ENCODE measurements at places on chromosomes 6 and 20.

- DNase-seq, result no peak
These were observed 12.5 kb downstream of the PLCB1 start for GRCh38 chr20:8144282-8145245.

- DNase-seq, result no peak
These were observed 9.4 kb upstream of the STXBP5 start for GRCh38 chr6:147194652-147195411.

DNA sequence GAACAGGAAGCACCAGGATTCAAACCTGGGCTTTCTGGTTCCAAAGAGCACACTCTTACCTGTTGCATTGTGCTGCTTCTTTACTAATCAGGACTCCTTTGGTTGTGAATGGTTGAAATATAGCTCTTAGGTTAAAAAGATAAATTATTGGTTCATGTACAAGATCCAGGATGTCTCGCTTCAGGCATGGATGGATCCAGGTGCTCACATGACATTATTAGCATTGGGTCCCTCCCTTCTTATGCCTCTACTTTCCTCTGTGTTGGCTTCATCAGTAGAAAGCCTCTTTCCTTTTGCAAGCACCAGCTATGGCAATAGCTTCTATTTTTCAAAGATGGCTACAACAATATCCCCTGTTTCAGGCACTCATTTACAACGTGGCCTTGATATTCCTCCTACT, 217.7 kb upstream of the SULF2 start:
- DNase-seq, result no peak

DNA sequence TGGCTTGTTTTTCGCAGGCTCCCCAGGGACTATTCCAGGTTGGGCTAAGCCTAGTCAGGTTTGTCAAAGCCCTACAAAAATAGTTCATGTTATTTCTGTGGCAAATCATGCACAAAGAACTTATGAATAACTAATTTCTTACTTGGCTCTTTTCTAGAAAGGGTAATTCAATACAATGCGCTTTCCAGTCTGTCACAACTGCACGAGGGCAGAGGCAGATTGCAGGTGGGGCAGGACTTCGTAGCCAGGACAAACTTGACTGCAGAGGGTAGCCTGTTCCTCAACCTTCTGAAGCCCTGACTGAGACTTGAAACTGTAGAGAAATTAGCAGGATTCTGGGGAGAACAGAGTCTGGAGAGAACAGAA, 253.5 kb downstream of the QKI start:
- DNase-seq, result no peak

- no peak for DNase-seq
These were observed 78.0 kb upstream of the ELOVL5 start for GRCh38 chr6:53426667-53427270.

GRCh38 chr6:111976139-111976538, 77.8 kb upstream of the CCN6 start:
- DNase-seq, result no peak

- no peak for DNase-seq
These were observed 394.7 kb upstream of the SULF2 start for GRCh38 chr20:48180024-48180423.

GRCh38 chr20:4060856-4061695, 45.7 kb upstream of the RNF24 start:
- DNase-seq, result no peak

DNA sequence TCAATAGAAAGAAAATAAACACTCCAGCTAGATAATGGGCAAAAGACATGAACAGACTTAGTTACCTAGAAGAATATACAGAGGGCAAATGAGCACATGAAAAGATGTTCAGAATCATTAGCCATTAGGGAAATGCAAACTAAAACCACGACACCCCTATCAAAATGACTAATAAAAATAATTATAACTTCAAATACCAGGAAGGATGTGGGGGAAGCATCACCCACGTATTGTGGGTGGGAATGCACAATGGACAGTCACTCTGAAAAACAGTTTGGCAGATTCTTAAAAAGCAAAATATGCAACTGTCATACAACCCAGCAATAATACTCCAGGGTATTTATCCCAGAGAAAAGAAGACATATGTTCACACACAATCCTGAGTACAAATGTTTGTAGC, 92.6 kb downstream of the DLL1 start:
- DNase-seq, result no peak

- no peak for DNase-seq
These were observed 340.5 kb upstream of the SYNCRIP start for GRCh38 chr6:85983032-85983659.

DNA sequence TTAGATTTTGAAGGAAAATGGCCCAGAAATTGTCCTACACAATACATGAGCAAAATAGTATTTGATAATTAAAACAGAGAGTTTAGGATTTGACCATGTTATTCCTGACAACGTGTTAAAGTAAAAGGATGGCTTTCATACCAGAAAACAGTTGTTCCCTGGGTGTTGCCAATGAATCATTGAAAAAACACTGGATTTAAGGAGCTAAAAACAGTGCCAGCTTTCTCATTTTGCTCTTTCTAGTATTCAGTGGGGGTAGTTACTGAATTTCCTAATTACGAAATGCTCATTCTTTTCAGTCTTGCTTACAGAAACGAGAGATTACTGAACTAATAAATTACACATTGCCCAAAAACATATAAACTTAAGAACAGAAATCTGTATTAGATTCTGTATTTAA, 26.6 kb upstream of the SNAP91 start:
- DNase-seq, result no peak

DNA sequence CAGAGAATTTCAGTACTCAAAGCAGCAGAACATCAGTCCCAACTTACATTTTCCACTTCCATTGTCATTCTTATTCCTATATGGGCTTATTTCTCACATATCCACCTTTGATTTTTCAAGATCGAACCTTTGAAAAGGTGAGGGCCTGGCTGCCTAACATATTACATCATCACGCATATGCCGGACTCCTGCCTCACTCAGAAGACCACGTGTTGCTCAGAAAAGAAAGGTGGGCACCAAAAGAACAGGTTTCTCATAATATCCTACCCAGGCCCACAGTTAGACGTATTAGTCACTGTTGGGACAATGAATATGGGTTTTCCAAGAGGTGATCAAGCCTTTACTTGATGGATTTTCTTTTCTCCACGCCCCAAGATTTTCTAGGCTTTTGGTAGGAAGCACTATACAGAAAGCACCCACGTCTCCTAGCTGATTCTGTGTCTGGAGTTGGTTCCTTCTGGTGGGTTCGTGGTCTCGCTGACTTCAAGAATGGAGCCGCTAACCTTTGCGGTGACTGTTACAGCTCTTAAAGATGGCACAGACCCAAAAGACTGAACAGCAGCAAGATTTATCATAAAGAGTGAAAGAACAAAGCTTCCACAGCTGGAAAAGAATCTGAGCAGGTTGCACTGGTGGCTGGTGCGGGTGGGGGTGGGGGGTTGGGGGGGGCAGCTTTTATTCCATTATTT, 168.9 kb downstream of the ATXN1 start:
- DNase-seq, result no peak

DNA sequence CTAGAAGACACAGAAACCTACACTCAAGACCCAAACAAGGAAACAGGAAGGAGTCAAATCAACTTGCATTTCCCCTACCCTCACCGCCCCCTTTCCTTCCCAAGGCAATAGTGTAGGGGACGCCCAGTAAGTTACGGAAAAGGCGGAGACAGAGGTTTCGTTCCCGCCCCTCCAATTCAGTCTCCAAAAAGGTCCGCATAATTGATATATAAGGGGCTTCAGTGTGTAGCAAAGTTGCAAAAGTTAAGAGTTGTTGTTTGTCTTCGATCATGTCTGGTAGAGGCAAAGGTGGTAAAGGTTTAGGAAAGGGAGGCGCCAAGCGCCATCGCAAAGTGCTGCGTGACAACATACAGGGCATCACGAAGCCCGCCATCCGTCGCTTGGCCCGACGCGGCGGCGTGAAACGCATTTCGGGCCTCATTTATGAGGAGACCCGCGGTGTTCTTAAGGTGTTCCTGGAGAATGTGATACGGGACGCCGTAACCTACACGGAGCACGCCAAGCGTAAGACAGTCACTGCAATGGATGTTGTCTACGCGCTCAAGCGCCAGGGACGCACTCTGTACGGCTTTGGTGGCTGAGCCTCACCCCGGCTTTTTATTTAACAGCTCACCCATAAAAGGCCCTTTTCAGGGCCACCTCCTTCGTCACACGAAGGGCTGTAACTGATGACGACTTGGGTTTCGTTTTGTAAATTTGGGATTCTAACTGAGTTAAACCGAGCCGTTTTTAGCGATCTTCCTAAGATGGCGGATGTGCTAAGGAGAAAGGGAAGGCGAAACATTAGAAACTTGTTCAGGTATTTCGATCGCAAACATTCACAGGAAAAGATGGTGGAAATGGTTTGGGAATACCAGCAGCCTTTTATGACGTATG, 124.6 kb upstream of the BTN3A2 start:
- peak; percentile 82 for DNase-seq

DNA sequence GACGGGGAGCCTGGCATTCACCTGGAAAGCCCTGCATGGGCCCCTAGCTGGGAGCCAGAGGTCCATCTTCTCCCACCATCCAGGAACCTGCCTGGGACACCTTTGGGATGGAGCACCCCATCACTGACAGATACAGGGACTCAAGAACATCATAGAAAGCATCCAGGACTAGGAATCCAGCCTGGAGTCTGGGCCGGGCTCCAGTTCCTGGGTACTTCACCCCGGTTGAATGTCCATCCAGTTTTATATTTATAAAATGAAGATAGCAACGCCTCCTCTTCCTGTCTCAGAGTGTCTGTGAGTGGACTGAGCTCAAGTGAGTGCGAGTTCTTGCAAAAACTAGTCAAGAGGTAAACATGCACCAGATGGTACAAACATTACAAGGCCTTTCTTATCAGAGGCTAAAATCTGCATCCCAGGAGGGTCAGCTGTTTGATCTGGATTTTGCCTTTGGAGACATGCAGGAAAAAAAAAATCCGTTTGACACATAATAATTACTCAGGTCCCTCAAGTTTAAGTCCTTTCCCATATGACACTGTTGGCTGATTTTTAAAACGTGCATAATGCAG, 27.4 kb downstream of the ZC3H12D start:
- no peak for DNase-seq

GRCh38 chr20:24948939-24949679, at the start of gene CST7:
Gene CST7, plus strand, starts transcription at chr20:24949269. Its CDS starts 237 bp downstream, at chr20:24949506.
- no peak for DNase-seq

- no peak for DNase-seq
These were observed 74.4 kb downstream of the DOK5 start for GRCh38 chr20:54549658-54550326.

GRCh38 chr20:16393297-16393696, 180.0 kb downstream of the KIF16B start:
- DNase-seq, result no peak

DNA sequence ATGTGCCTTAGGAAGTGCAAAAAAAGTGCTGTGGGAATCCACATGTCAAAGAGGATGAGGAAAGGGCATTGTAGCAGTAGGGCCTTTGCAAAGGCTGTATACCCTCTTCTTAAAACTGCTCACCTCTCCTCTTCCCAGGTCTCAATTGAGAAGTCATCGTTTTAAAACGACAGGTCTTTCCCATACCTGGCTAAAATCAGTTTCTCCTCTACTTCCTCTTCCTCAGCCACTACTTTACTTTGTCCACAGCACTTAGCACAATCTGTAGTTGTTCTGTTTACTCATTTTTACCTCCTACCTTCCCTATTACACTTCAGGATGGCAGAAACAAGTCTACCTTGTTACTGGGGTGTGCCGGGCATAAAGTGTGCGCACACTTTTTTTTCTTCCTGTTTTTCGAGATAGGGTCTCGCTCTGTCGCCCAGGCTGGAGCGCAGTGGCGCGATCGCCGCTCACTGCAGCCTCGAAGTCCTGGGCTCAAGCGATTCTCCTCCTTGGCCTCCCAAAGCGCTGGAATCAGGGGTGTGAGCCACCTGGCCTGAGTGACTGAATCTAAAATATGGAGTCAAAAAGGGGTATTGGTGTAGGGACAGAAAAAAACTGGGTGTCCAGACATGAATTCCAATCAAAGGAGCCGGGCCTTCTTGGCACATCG, 9.8 kb upstream of the ELOVL5 start:
- DNase-seq, result no peak

DNA sequence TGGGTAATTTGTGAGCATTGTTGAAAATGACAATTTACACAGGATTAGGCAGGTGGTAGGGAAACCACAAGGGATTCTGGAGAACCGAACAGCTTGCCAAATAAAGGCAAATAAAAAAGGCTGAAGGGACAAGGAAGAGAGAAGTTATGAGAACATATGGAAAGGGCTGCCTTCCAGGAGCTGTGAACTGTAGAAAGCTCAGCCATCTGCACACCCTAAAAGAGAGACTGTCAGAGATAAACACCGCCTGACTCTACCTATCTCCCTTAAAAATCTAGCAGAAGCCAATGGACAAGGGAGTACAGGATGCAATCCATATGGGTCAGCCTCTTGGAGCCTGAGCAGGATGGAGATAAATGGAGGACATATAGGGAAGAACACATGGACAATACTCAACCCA, 12.7 kb upstream of the SLC17A1 start:
- DNase-seq, result no peak

GRCh38 chr20:20214757-20215275, 153.1 kb upstream of the INSM1 start:
- DNase-seq, result no peak

DNA sequence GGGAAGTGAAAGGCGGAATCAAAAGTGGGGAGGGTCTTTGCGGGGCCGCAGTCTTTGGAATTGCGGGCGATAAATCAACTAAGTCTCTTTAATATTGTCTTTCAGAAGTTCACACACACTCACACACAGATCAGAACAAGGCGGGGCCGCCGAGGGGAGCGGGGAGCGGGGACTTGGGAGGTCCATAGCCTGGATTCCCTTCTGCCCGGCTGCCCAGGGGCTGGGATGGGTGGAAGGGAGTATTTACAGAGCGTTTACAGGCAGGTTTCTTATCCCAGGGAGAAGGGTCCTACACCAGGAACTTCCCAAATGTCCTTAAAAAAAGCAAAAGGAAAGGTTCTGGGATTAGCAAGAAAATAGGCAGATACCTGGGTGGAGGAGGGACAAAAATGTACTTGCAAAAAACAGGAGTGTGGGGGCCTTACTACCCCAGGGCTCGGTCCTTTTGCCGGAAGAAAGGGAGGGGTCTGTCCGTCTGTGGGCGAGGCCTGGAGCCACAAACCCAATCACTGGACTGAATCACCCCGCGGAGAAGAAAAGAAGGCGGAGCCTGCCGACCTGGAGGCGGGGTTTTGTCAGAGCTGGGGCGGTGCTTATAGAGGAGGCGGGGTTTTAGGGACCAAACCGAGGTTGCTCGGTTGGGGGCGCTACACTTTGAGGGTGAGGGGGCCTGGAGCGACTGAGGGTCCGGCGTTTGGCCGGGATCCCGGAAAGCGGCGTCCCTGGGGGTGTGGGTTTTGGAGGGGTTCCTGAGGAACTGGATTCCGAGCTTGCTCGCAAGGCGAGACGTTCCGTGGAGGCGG, 3.2 kb downstream of the PRRT1 start:
- peak; percentile 79 for DNase-seq

DNA sequence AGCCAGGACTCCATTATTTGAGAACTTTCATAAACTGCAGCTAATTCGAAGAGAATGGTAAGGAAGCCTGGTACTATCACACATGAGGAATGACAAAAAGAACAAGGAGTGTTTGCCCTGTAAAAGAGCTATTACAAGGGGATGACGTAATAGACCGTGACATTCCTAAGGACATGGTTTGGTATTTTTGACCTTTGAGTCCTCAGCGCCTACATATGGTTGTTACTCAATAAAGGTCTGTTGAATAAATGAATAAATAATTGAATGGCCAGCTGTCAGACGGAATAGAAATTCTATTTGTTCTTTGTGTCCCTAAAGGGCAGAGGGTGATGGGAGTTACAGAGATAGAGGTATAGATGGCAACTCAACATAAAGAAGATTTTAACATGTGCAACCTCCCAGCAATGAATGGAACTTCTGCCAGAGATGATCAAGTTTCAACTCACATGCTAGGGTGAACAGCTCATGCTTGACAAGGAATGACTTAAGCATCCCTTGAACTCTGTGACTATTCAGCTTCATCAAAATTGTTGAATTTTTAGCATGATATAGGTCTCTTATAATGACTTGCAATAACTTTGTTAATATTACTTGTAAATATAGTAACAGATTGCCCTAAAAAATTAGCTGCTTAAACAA, 115.4 kb downstream of the TENT5A start:
- no peak for DNase-seq

Data from hematopoietic multipotent progenitor cell treated with erythropoietin and hydrocortisone succinate and interleukin-3 and kit ligand, for 15 days (in vitro differentiated cells).